ENCODE measurements at places on chromosomes 7 and 10.

GRCh38 chr10:91296471-91296870 lies 76.0 kb downstream of the PCGF5 start:
- DNase-seq = peak; percentile 40

DNA sequence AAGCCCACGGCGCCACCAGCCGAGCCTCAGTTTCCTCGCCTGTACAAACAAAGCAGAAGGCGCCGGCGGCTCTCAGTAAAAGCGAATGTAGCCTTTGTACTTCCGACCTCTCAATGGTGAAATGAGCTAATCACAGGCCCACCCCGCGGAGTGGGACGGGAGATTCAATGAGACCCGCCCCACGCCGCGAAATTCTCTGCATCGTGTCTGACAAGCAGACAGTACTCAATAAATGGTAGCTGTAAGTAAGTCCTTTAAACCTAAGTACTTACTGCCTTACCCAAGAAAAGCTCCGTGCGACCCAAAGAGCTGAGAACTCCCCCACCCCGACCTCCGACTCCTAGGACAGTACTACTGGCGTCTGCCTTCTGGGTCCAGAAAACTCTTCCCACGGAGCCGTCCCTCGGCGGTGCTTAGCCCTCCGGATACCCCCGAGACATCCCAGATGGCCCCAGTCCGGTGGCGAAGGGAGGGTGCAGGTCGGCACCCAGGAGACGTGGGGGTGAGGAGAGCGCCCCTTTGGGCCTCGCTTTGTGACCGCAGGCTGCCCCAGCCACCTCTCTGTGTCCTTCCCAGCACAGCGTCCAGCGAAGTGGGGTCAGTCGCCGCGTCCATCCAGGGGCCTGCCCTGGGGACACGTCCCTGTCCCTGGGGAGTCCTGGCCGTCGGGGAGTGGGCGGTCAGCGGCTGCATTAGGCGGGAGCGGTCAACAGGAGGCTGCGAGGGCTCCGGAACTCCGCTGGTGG lies 972 bp upstream of the CXCL12 start:
- peak; percentile 28 for DNase-seq

DNA sequence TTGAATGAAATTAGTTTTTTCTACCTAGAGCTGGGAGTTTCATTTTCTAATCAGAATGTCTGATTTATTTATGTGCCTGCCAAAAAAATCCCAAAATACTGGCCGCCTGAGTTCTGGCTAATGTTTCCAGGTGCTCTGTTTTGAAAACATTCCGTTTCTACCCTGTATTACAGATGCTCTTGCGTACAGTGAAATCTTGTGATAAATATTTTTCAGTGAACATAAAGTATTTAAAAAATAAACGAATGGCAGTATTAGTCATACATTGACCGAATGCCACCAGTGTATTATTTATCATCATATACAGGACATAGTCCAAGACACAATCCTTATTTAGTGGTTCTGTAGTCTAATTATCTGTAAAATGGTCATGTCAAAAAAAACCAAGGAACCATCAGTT lies 102.8 kb downstream of the KAT6B start:
- DNase-seq = peak; percentile 63

DNA sequence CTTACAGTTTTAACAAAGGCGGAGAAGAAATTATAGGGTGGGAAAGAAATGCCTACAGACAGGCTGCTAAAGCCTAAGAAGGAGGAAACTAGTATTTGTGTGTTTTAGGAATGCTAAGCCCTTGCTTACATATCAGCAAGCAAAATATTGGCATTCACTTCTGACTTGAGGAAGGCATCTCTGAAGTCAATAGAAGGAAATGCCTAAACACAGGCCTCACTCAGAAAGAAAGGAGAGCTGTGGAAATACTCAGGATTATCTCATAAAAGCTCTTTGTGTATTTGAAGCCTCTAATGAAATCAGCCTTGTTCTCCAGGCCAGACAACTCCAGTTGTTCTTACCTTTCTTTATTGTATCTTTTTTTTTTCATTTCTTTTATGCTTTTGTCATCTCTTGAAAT lies 158.0 kb downstream of the AUTS2 start:
- DNase-seq = peak; percentile 14

DNA sequence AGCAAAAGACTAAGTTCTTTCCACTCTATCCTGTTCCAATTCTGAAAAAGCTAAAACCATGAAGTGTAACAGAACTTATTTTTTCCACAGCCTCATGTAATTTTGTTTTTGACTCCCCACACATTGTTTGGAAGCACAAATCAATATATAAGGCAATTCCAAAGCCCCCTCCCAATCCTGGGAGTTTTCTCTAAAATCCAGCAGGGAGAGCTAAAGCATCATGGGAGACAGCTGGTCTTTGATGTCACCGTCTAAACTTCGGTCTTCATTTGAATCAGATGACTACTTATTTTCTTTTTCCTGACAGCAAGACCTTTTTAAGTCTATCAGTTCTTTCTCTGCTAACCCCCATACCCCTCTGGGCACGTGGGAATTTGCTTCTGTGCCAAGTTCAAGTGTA lies 33.3 kb upstream of the PON1 start:
- DNase-seq = peak; percentile 5

DNA sequence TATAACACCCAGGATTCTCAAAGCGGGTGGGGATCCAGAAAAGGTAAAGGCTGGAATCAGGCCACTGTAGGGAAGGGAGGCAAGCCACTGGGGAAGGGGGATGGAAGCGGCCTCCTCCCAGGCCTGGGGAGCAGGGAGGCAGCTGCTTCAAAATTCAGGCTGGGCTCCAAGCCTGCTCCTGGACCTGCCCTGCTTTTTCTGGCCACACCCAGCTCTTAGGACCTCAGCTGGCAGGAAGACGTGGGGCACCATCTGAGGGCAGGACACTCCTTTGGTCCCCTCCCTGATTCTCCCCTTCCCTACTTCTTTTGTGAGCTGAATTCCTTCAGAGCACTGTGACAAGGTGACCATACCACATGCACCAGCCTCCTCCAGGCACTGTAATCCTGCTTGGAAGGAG lies 4.6 kb upstream of the LBX1 start:
- no peak for DNase-seq

Data from GM23248 (cell line).